ENCODE measurements at places on chromosomes 13 and 19.

DNA sequence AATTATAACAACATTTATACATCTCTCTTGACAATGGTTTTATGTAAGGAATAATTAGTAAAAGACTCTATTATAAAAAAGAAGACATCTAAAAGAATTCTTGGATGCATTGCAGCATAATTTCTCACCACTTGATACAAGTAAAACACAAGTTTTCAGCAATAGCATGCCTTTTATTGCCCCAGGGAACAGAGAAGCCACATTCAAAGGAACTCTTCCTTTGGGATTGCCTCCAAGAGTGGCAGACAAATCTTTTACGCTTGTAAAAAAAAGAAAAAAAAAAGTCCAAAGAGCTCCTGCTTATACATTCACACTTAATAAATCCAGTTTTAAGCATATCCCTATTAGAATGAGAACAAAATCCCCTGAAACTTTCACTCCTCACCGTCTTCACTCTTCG, 2357.8 kb upstream of the PCDH20 start:
- DNase-seq = no peak

DNA sequence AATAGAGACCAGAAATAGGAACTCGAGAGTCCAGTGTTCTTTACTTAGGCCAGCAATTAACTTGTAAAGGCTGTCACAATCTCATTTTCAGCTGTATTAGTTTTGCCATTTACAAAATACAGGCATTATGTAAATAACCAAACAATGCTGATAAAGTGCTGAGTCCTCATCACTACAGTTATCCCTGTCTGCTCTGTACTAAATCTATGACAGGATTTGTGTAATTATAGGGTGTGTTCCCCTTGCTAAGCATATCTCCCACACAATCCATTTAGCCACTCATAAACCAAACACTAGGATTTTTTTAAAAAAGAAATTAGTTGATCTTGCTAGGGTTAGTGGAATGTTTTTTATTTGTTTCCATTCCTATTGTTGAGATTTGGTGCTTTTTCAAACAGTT, 23.2 kb downstream of the PDX1 start:
- DNase-seq = no peak

DNA sequence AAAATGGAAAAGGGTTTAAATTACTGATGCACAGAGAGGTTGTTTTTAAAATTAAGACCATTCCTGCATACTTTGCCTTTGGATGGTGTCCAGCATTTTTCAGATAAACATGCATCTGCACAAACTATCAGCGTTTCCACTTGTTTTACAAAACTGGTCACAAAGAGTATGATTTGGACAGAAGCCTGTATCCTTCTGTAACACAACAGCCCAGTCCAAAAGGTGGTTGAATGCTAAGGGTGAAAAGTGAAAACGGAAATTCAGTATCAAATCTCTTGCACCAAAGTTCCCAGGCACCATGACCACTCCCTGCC, 21.7 kb upstream of the DOCK9 start:
- no peak for DNase-seq

- DNase-seq = no peak
These were observed 365 bp downstream of the PPP6R1 start for GRCh38 chr19:55258476-55258827.

GRCh38 chr13:79385694-79386093, 20.4 kb downstream of the RBM26 start:
- DNase-seq = no peak

- no peak for DNase-seq
These were observed at the start of gene GEMIN7 for GRCh38 chr19:45079063-45079910. TSS of gene GEMIN7 (plus strand) at chr19:45079260. CDS start at chr19:45090115, 10,855 bp downstream.

- no peak for DNase-seq
These were observed 13.3 kb downstream of the PLEKHF1 start for GRCh38 chr19:29678484-29679106.

DNA sequence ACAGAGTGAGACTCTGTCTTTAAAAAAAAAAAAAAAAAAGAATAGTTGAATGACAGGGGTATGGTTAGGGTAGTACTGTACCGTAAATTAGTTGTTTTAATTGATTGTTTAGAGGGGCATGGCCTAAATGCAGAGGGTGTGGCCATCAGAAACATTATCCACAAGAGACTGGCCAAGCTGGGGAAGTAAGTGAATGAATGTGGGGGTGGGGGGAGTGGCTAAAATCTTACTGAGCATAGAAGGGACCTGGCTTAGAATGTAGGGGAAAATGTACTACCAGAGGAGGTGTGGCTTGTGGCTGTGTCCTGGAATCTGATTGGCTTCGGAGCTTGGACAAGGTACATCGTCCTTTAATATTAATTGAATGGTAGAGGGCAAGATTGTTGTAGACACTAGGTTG, 3.8 kb downstream of the BCL2L12 start:
- no peak for DNase-seq

DNA sequence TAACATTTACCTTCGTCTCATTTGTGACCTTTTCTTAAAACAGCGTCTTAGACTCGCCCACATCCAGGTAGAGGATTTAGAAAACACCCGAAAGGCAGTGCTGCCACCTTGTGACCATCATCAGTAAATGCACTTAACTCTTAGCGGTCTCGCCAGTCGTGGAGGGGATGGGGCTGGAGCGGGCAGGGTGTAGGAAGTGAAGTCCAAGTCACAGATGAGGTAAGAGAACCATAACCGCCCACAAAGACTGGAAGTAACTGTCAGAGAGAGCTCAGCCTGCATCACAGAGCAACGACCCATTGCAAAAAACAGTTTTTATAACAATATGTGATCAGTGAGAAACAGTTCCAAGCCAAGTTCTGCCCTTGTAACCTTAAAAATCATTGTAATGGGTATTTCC, 10.7 kb upstream of the CEACAM3 start:
- no peak for DNase-seq

DNA sequence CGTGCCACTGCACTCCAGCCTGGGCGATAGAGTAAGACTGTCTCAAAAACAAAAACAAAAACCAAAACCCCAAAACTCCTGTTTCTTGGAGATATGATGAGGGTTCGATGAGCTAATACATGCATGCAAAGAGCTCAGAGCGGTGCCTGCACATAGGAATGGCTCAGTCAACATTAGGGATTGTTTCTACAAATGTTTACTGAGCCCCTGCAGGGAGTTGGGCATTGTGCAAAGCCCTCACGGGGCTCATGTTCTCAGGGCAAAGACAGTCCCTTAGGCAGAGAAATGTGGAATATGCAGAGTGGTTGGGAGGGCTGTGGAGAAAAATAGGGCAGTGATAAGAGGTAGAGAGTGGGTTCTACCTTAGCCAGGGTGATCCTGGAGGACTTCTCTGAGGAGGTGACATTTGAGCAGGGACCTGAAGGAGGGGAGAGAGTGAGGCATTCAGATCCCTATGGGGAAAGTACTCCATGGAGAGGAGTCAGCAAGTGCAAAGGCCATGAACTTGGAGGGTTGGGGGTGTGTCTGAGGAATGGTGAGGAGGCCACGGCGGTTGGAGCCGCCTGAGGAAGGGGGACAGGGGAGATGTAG, 1.5 kb upstream of the EHD2 start:
- DNase-seq = no peak

GRCh38 chr19:13794398-13794756, 866 bp upstream of the ZSWIM4 start:
- DNase-seq = peak; percentile 89

GRCh38 chr13:56953965-56954364, 186.8 kb upstream of the PRR20A start:
- no peak for DNase-seq

GRCh38 chr13:94667190-94667589, 45.2 kb downstream of the SOX21 start:
- no peak for DNase-seq

- DNase-seq = no peak
These were observed 136.4 kb downstream of the PTPRS start for GRCh38 chr19:5204212-5204611.

- no peak for DNase-seq
These were observed 32.5 kb downstream of the BRD4 start for GRCh38 chr19:15299568-15300409.

GRCh38 chr13:58476206-58476918, 844.8 kb downstream of the PCDH17 start:
- DNase-seq = no peak

DNA sequence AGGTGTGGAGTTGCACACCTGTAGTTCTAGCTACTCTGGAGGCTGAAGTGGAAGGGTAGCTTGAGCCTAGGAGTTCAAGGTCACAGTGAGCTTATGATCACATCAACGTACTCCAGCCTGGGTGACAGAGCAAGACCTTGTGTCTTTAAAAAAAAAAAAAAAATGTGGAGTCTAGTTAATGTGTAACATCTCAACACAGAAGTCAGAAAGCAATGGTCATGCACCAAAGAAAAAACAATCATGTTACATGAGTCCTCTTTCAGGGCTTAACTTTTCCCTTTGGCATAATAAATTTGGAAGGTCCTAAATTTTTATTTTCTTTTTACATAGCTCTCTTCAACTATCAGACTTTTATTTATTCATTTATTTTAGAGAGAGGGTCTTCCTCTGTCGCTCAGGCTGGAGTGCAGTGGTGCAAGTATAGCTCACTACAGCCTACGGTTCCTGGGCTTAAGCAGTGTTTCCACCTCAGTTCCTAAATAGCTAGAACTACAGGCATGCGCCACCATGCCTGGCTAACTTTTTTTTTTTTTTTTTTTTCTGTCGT, 22.3 kb downstream of the SETDB2 start:
- DNase-seq = no peak

GRCh38 chr13:94550062-94550738, 45.8 kb downstream of the TGDS start:
- no peak for DNase-seq

- no peak for DNase-seq
These were observed 686.7 kb downstream of the DIAPH3 start for GRCh38 chr13:59477011-59477410.

GRCh38 chr13:41032691-41033376, 13.7 kb upstream of the ELF1 start:
- DNase-seq = no peak

GRCh38 chr13:87661471-87661870, 9.7 kb upstream of the SLITRK5 start:
- DNase-seq = no peak

GRCh38 chr19:6476155-6476895, 5.3 kb downstream of the DENND1C start:
- DNase-seq = no peak

DNA sequence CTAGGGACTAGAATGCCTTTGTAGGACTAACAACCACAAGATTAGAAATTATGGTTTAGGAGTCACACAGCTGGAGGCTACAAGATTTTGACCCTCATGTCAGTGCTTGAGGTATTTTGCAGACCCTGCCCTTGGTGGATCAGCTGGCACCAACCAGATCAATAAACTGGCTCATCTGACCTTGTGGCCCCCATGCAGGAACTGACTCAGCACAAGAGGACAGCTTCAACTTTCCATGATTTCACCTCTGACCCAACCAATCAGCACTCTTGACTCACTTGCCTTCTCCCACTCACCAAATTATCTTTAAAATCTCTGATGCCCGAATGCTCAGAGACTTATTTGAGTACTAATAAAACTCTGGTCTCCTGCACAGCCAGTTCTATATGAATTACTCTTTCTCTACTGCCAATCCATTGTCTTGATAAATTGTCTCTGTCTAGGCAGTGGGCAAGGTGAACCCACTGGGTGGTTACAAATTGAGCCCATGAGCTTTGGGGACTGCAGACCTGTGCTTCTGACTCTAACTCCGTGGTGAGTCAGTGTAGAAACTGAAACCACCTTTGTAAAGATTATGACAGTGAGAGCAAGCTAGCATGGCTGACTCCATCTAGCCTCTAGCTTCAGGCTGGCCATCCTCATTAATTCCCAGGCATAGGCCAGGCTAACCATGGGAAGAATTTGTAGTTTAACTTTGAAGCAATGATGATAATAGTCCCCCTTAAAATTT, 33.9 kb upstream of the CEACAM8 start:
- no peak for DNase-seq

DNA sequence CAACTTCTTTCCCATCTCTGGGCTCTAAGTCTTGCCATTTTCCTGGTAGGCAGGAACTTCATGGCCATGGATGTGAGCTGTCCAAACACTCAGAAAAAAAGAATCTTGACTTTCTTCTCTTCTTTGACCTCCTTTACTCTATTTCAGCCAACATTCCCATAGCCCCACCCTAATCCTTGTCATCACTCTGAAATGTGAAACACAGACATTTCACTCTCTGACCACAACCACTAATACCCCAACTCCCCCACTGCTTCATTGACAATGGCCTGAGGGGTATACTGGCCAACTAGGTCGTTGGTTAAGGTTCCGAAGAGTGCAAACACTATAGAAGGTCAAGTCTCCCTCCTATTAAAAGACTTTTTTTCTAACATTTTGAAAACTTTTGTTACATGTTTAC, 4.7 kb upstream of the CYP2A13 start:
- DNase-seq = no peak

GRCh38 chr19:28686756-28687155, 526.2 kb downstream of the UQCRFS1 start:
- DNase-seq = no peak

GRCh38 chr13:45292176-45292575, 48.8 kb downstream of the TPT1 start:
- DNase-seq = peak; percentile 22

DNA sequence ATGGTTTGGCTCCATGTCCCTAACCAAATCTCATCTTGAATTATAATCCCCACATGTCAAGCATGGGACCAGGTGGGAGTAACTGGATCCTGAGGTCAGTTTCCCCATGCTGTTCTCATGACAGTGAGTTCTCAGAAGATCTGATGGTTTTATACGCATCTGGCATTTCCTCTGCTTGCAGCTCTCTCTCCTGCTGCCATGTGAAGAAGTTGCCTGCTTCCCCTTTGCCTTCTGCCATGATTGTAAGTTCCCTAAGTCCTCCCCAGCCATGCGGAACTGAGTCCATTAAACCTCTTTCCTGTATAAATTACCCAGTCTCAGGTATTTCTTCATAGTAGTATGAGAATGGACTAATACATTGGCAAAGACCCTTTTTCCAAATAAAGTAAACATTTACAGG, 96.8 kb downstream of the TSHZ3 start:
- DNase-seq = no peak

GRCh38 chr19:54315956-54316355, 3.0 kb upstream of the LILRA5 start:
- peak; percentile 57 for DNase-seq

- DNase-seq = no peak
These were observed 45.5 kb downstream of the EFNB2 start for GRCh38 chr13:106489849-106490568.

GRCh38 chr13:110981379-110981778, 66.5 kb upstream of the ANKRD10 start:
- DNase-seq = no peak

- DNase-seq = no peak
These were observed 51.8 kb downstream of the MLLT1 start for GRCh38 chr19:6227936-6228325.
